Stimulated activated CD4-positive, alpha-beta T cell treated with anti-CD3 and anti-CD28 coated beads, Interleukin-15, amount 100 ng/mL, for 24 hours (primary cell): ENCODE measurements at places on chromosomes 13 and 19.

DNA sequence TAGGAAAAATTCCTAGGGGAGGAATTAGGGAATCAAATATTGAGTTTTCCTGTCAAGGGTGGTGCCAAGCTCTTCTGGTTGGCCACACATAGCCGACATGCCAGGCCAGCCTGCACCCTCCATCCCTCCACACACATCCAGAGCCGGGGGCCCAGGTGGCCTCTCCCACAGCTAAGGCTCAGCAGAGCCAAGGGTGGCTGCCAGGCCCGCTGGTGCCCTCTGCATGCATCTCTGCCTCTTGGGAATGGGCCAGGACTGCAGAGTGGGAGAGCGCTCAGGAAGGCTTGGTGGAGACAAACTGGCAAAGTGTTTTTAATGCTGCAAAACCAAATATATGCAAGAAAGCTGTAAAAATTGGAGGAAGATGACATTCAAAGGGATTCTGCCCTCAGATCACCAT, 42.7 kb upstream of the GAS6 start:
- DNase-seq = no peak

GRCh38 chr13:45490068-45490467, 25.3 kb downstream of the COG3 start:
- DNase-seq = no peak

DNA sequence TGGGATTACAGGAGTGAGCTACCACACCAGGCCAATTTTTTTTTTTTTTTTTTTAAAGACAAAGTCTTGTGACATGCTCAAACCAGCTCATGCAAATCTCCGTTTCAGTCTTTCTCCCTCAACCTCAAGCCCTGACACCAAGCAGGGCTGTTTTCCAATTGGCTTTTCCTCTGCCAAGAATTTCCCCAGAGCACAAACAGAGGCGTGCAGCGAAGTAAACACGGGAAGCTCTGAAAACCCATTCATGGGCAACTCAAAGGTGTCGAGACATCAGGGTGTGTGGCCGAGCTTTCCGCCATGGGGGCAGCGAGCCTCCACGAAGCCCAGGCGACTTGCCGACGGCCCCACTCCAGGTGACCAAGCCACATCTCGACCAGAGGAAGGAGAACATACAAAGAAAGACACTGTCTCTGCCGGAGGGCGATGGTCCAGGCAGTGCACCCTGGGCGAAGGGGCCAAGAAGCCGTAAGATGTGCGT, 70.0 kb downstream of the INSR start:
- DNase-seq = no peak

DNA sequence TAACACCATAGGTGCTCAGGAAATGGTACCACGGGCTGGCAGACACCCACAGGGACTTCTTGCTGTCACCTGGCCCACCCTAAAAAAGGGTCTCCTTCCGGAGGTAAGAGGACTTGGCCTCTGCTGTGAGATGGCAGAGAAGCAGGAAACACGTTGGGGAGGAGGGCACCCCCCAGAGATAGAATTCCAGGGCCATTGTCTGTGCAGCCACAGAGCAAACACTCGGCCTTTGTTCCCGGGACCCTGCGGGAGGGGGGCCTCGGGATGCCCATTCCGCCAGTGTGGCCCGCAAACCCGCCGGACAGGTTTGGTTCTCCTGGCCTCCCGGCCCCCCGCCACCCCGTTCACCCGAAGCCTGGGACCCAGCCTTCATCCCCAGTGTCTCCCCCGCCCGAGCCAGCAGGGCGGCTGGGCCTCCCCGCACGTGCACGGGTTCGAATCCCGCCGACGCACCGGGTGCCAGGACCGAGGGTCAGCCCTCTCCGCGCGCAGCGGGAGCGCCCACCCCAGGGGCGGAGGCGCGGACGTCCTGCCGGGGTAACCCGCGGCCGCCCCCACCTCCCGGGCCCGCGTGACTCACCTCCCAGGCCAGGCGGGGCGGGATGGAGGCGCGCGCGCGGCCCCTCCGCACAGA, 714 bp downstream of the PLPP2 start:
- peak; percentile 33 for DNase-seq

DNA sequence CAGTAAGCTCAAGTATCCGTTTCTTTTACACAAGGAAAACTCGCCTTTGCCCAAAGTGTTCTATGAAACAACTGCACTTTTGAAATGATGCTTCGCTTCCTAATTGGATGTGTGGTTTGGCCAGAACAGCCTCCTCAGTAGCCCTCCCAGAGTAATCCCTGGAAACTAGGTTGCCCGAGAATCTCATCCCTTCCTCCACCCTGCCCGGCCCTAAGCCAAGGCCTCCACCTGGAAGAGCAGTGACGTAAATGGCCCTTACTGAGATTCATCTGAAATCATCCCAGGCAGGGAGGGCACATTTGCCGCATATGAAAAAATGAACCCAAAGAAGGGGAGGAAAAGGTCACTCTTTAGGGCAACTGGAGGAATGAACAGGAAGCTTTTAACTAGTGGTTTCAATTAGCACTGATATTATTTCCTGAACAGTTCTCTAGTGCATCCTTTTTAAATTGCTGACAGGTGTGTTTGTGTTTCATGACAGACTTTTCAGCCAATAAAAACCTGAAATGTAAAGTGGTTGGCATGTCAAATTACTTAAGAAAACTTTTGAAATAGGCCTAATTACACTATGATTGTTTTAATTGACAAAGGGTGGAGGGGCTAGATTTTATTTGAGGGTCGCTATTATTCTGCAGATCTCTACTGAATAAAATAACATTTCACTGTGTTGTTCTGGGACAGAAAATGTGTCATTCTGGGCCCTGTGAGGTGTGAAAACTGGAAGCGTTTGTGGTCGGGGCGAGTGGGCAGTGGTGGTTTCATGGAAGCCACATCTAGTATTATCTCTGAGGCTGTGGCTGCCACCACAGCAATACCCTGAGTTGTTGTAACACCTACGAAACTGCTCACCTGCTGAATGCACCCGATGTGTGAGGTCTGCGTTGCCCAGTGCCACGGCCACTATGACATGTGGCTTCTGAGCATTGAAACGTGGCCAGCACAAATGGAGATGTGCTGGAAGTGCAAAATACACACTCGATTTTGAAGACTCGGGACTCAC, 112.1 kb downstream of the ZIC5 start:
- peak; percentile 84 for DNase-seq

DNA sequence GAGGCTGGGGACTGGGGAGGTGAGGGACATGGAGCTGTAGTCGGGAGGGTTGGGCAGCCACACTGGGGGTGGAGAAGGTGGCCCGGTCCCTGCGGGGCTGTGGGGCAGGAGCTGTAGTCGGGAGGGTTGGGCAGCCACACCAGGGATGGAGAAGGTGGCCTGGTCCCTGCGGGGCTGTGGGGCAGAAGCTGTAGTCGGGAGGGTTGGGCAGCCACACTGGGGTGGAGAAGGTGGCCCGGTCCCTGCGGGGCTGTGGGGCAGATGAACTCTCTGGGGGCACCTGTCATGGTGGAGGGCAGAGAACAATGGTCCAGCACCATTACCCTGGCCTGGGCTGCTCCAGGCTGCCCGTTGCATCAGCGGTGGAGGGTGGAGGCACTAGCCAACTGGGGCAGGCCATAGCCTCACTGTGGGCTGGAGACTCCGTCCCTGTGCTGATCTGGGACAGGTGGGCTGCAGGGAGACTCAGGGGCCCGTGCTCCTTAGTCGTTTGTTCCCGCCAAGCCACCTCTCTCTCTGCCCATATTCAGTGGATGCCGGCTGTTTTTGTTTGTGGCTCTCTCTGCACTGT, 51.4 kb downstream of the ATP11A start:
- no peak for DNase-seq

GRCh38 chr19:7888145-7888825, at the start of gene LRRC8E:
LRRC8E (plus strand) TSS chr19:7888510; CDS start chr19:7895604, 7,094 bp downstream.
- peak; percentile 76 for DNase-seq

DNA sequence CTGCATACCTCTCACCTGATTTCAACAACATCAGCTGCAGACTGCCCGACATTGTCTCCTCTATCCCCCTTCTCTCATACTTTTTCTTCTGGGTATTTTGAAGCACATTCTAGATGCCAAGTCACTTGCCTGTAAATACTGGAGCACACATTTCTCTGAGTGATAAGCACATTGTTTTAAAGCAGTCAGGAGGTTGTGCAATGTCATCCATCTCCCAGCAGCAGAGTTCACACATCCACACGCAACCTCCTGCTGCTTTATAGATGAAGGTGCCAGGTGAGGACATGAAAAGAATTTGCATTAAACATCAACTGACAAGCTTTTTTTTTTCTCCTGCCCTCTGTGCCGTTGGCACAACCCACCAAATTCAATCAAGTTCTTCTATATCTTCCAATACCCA, 5.5 kb downstream of the UPK1A start:
- DNase-seq = no peak

GRCh38 chr13:50133358-50133953, 118.2 kb downstream of the KCNRG start:
- DNase-seq = no peak

- no peak for DNase-seq
These were observed 75.3 kb upstream of the CLDN10 start for GRCh38 chr13:95477187-95477586.

GRCh38 chr13:51125495-51126226, 14.6 kb upstream of the C13orf42 start:
- peak; percentile 65 for DNase-seq

- peak; percentile 20 for DNase-seq
These were observed 31.2 kb downstream of the GADD45B start for GRCh38 chr19:2507109-2507508.

- DNase-seq = no peak
These were observed 18.5 kb upstream of the KBTBD7 start for GRCh38 chr13:41212881-41213280.

- DNase-seq = no peak
These were observed 5.1 kb upstream of the SIGLEC7 start for GRCh38 chr19:51136851-51137551.

- no peak for DNase-seq
These were observed 512.5 kb downstream of the TBC1D4 start for GRCh38 chr13:74969419-74969818.

DNA sequence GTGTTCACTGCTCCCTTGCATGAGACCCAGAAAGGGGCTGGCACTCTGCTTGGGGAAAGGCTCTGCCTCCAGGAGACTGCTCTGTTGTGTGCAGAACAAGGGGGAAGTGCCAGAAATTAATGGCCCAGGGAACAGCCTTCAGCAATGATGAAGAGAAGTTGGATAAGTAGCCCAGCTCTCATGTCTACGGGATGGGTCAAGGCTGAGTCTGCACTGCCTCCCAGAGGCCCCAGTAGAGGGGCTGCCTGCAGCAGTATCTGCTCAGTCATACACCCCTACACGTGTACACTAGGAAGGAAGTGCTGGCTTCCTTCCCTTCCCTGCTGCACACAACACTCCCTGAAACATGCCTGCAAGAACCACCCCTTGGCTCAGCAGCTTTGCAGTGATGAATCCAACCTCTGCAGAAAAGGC, 54.6 kb upstream of the URI1 start:
- DNase-seq = no peak

DNA sequence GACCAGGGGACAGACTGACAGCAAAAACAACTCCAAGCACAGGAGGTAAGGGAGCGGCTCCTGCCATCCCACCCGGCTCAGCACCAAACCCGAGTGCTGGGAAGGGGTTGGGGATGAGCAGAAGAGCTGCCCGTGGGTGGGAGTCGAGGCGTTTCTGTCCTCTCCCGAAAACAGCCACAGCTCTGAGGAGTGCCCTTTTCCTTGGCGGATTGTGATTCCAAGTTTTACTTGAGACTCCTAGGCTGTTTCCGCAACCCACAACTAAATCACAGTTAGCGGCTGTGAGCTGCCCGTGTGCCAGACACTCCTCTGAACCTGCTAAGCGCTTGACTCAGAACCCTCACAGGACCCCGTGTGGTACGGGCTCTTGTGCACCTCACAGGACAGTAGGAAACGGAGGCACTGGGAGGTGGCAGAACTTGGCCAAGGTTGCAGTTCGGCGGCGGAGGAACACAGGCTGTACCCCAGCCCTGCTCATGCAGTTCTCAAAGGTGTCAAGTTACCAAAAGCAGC, 21.4 kb downstream of the CFAP97D2 start:
- no peak for DNase-seq

DNA sequence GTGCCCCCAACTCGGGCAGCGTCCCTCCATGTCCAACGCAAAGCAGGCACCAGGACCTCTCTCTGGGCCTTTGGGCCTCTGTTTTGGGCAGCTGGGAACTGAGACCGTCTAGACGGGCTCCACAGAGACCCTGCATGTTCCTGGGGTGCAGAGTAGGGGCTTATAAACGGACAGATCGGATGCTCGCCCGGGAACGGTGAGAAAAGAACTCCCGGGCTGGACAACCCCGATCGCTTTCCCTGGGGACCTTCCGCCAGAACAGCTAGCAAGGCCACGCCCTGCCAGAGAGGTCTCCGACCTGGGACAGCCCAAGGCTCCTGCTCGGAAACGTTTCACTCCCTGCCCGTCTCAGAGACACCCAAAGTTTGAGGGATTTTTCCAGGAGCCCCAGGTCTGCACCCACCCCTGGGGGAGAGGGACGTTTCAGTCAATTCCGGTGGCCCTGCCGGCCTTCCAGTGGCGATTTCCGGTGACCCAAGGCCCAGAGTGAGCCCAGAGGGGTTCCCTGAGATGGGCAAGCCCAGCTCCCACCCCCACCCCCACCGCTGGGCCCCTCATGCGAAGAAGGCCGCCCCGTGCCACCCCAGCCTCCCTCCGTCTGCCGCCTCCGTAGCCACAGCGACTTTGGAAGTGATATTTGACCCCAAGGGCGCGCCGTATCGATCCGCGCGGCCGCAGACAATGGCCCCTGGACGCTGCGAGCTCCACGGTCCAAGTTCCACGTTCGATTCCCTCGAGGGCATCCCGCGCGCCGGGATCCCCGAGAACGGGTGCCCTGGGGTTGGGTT, 1.7 kb downstream of the NR2F6 start:
- DNase-seq = no peak

GRCh38 chr19:44745341-44745831, 3.1 kb upstream of the BCL3 start:
- no peak for DNase-seq

- DNase-seq = peak; percentile 48
These were observed 41.2 kb upstream of the USPL1 start for GRCh38 chr13:30576528-30576927.

- DNase-seq = no peak
These were observed at the start of gene SHISA7 for GRCh38 chr19:55443045-55443823. SHISA7 (minus strand) TSS chr19:55443300; CDS start chr19:55442863, 437 bp downstream.

- peak; percentile 82 for DNase-seq
These were observed at the start of gene ICAM3 for GRCh38 chr19:10339380-10339960. ICAM3 (minus strand) TSS chr19:10339624; CDS start chr19:10339614, 10 bp downstream.

DNA sequence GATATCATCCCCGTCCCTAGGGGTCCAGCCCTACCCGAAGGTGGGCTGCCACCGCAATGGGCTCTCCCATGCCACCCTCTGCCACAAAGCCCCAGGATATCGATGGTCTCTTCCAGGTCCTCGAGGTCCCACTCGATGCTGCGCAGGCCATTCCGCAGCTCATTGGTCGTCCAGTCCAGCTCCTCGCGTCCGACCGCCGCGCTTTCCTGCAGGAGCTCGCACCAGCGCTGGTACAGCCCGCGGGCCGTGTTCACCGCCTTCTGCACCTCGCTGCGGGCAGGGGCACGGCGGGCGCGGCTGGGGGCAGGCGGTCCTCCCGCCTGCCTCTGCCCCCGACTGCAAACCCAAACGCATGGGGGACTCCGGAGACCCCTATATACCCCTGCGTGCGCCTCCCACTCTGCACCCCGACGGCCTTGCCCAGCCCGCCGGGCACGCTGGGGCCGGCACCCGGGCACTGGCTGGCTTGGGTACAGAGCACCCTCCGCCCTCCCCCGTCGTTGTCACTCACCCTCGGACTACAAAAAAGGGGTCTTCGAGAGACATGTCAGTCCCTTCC, 468 bp downstream of the STX10 start:
- DNase-seq = peak; percentile 64

- DNase-seq = peak; percentile 75
These were observed 3.3 kb upstream of the PEX11G start for GRCh38 chr19:7492142-7492541.
